Regular cardiac myocyte (primary cell): ENCODE measurements at places on chromosomes 2 and 18. TPM values are rescaled to one million over a fixed set of nuclear protein-coding genes. Genes with fewer than 3 reads are reported as not detected.

Gene NEMP2
- total RNA-seq, result 6.7 and 9.3 TPM in 2 replicates

Gene MATN3
- total RNA-seq, result 0.28 and 0.58 TPM in 2 replicates

Gene ZNF804A
- under 0.01 and 0.38 TPM in 2 replicates for total RNA-seq

Gene BCL2L11
- total RNA-seq, result 0.77 and 1.1 TPM in 2 replicates

Gene SOX11
- under 0.01 and 0.38 TPM in 2 replicates for total RNA-seq

Gene RGPD4
- under 0.01 TPM in 1 of 2 replicates, not detected in the other for total RNA-seq

Gene REG1B
- not detected in 2 replicates for total RNA-seq

Gene CLIP4
- 33.4 and 91.9 TPM in 2 replicates for total RNA-seq
